ENCODE measurements at places on chromosomes 11 and 22.
A peak's percentile ranks its signal among the peaks of the same experiment; 100 is the strongest.

GRCh38 chr11:126824035-126824607, 176.4 kb downstream of the KIRREL3 start:
- no peaks in the 10 kb centered on the region for H3K27me3 ChIP-seq
- no peak for DNase-seq
- H3K27ac ChIP-seq = no peak overlapping the region
- H3K36me3 ChIP-seq = no peaks in the 10 kb centered on the region
- no peaks in the 10 kb centered on the region for H3K4me1 ChIP-seq

DNA sequence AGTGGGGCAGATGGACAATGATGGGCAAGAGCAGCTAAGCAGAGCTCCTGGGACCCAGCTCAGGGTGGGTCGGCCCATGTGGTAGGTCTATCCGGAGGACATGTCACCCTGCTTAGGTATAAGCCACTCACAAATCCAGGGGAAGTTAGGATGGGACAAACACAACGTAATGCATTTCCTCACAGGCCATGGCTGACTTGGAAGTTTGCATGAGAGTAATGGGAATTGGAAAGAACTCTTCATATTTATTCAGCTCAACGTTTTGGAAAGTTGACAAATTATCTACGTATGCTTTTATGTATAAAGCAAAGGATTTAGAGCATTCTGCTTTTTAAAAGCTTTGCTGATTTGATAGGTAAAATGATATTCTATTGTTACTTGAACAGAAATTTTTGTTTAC, 74.9 kb downstream of the SMCO4 start:
- H3K4me1 ChIP-seq = no peaks in the 10 kb centered on the region
- no peak overlapping the region for H3K27ac ChIP-seq
- H3K27me3 ChIP-seq = no peaks in the 10 kb centered on the region
- H3K36me3 ChIP-seq = no peaks in the 10 kb centered on the region
- no peak for DNase-seq

GRCh38 chr11:92125321-92125720, 99.3 kb upstream of the FAT3 start:
- H3K27ac ChIP-seq = no peak overlapping the region
- H3K4me1 ChIP-seq = no peaks in the 10 kb centered on the region
- no peaks in the 10 kb centered on the region for H3K36me3 ChIP-seq

- no peaks in the 10 kb centered on the region for H3K27me3 ChIP-seq
- no peak for DNase-seq
- no peak overlapping the region for H3K27ac ChIP-seq
- H3K4me3 ChIP-seq = no peak overlapping the region
- H3K36me3 ChIP-seq = no peaks in the 10 kb centered on the region
Observed at GRCh38 chr11:26676641-26677040, 45.2 kb downstream of the SLC5A12 start.

GRCh38 chr22:42881982-42882656, 25.0 kb upstream of the ARFGAP3 start:
- no peak overlapping the region for H3K4me3 ChIP-seq
- no peaks in the 10 kb centered on the region for H3K4me1 ChIP-seq
- H3K36me3 ChIP-seq = peaks cover 98% of the 10 kb centered on the region
- H3K27me3 ChIP-seq = no peaks in the 10 kb centered on the region

DNA sequence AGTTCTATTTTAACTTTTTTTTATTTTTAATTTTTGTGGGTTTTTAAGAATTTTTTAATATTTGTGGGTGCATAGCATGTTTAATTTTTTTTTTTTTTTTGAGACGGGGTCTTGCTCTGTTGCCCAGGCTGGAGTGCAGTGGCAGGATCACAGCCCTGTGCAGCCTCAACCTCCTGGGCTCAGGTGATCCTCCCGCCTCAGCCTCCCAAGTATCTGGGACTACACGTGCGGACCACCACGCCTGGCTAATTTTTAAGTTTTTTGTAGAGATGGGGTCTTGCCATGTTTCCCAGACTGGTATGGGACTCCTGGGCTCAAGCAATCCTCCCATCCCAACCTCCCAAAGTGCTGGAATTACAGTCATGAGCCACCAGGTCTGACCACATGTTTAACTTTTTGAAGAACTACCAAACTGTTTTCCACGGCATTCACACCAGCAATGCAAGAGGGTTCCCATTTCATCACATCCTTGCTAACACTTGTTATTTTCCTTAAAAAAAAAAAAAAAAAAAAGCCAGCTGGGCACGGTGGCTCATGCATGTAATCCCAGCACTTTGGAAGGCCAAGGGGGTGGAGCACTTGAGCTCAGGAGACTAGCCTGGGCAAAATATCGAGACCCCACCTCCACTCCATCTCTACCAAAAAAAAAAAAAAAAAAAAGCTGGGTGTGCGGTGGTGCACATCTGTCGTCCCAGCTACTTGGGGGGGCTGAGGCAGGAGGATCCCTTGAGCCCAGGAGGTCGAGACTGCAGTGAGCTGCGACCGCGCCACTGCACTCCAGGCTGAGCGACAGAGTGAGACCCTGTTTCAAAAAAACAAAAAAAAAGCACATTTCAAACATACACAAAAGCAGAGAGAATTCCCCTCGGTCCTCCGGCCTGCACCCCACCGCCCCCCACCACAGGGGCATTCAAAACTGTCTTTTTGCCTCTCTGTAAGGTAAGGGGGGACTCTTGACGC, 16.7 kb upstream of the TXNRD2 start:
- no peak for DNase-seq
- H3K27ac ChIP-seq = no peak overlapping the region
- H3K27me3 ChIP-seq = no peaks in the 10 kb centered on the region
- peaks cover 6% of the 10 kb centered on the region for H3K4me1 ChIP-seq

GRCh38 chr11:112718483-112718882, 242.7 kb upstream of the NCAM1 start:
- no peaks in the 10 kb centered on the region for H3K36me3 ChIP-seq
- H3K27ac ChIP-seq = no peak overlapping the region
- no peak overlapping the region for H3K4me3 ChIP-seq
- no peak for DNase-seq
- H3K27me3 ChIP-seq = no peaks in the 10 kb centered on the region
- no peaks in the 10 kb centered on the region for H3K4me1 ChIP-seq

DNA sequence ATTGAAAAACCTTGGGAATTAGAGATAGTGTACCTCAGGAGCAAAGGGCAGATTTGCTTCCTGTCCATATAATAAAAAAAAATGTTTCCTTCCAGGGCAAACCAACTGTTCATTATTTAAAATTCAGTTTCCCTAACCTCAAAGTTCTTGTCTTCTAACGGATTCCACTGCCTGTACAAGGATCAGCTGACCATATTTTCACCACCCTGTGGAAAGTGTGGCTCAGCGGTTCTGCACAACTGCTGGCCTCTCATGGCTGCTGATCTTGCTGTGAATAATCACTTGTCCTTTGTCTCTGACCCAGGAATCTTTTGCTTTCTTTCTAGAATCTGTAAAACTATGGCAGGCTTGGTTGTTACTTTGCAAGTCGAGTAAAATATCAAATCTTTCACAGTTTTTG, 1732.5 kb upstream of the RAG2 start:
- H3K4me1 ChIP-seq = no peaks in the 10 kb centered on the region
- no peak overlapping the region for H3K4me3 ChIP-seq
- H3K36me3 ChIP-seq = no peaks in the 10 kb centered on the region
- H3K27ac ChIP-seq = no peak overlapping the region
- no peak for DNase-seq

DNA sequence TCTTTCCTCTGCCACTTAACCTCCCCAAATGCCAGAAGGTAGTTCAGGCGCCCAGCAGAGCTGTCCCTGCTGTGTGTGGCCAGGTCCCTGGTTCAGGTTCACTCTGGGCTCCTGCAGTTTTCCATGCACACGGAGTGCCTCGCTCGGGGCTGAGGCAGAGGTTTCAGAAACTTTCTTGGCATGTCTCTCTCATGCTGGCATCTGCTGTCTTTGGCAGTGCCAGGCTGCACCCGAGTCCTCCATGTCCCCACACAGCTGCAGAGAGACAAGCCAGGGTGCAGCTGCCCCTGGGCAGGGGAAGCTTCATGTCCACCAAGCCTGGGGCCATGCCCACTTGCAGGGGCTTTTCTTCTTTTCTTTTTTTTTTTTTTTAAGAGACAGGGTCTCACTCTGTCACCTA, 7.0 kb upstream of the NEFH start:
- H3K36me3 ChIP-seq = no peaks in the 10 kb centered on the region
- no peak overlapping the region for H3K4me3 ChIP-seq
- H3K4me1 ChIP-seq = no peaks in the 10 kb centered on the region
- no peaks in the 10 kb centered on the region for H3K27me3 ChIP-seq
- H3K27ac ChIP-seq = no peak overlapping the region

DNA sequence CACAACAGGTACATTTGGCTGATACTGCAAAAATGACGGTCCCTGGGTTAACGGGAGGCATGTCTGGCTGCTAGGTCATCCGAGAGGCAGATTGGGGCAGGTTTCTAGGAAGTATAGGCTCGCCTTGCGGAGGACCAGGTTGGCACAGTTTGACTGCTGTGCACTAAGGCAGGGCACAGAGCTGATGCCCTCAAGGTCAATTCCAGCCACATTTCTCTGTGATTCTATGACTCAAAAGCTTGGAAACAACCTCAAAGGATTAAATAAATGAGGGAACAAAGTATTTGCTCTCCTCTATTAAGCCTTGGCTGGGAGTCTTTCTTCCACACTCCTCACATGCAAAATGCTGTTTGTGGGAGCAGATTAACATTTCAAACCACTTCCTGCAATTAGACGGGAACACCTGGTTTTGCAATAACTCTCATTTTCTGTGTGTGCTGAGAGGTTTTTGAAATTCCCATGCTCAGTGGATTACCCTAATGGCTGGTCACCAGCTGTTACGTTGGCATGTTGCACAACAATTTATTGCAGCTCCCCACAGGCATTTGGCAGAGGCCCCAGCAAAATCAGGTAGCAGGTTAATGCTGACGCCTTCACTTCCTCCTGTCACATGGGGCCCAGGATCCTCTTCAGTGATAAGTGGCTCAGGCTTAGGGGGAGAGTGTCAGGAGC, 61.0 kb upstream of the PLET1 start:
- DNase-seq = peak; percentile 6
- peaks cover 12% of the 10 kb centered on the region for H3K4me1 ChIP-seq
- H3K27ac ChIP-seq = peak overlapping the region; percentile 48
- H3K4me3 ChIP-seq = no peak overlapping the region

GRCh38 chr11:66922551-66922950, 35.6 kb downstream of the PC start:
- H3K36me3 ChIP-seq = no peaks in the 10 kb centered on the region
- H3K4me1 ChIP-seq = no peaks in the 10 kb centered on the region
- H3K4me3 ChIP-seq = no peak overlapping the region
- H3K27me3 ChIP-seq = no peaks in the 10 kb centered on the region
- H3K27ac ChIP-seq = no peak overlapping the region

GRCh38 chr11:61103851-61104423, 1.6 kb downstream of the CD5 start:
- H3K4me1 ChIP-seq = peaks cover 39% of the 10 kb centered on the region
- peaks cover 50% of the 10 kb centered on the region for H3K36me3 ChIP-seq
- DNase-seq = no peak
- peak overlapping the region; percentile 100 for H3K4me3 ChIP-seq
- peak overlapping the region; percentile 98 for H3K27ac ChIP-seq

GRCh38 chr22:40385036-40385782, 14.8 kb downstream of the SGSM3 start:
- peaks cover 10% of the 10 kb centered on the region for H3K4me1 ChIP-seq
- H3K27ac ChIP-seq = peak overlapping the region; percentile 78
- no peaks in the 10 kb centered on the region for H3K36me3 ChIP-seq
- DNase-seq = no peak
- no peaks in the 10 kb centered on the region for H3K27me3 ChIP-seq

DNA sequence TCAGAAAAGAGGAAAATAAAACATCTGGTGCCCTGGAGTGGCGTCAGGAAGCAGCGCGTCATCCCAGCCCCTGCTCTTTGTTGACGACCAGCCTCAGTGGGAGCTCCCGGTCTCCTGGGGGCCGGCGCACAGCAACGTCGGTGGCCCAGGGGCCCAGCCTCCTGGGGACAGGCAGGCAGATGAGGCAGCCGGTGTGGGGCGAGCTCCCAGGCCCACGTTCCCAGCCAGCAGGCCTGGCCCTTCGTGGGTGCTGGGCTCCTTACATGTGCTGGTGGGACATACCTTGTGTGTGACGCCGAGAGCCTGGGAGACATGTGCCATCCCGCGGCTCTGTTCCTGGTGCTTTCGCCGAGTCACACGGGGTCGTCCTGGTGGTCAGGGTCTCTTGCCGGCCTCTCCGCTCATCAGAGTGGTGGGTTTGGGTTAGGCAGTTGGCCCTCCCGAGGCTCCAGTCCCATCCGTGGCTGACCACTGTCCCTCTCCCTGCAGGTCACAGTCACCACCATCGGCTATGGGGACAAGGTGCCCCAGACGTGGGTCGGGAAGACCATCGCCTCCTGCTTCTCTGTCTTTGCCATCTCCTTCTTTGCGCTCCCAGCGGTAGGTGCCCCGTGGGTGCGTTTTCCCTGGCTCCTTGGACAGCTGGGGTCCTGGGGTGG, 116.7 kb downstream of the KCNQ1OT1 start:
- no peak for DNase-seq
- peaks cover 63% of the 10 kb centered on the region for H3K36me3 ChIP-seq
- no peak overlapping the region for H3K27ac ChIP-seq
- no peak overlapping the region for H3K4me3 ChIP-seq

GRCh38 chr22:36470994-36471331, 10.5 kb downstream of the TXN2 start:
- H3K27ac ChIP-seq = no peak overlapping the region
- no peak for DNase-seq
- H3K4me1 ChIP-seq = peaks cover 18% of the 10 kb centered on the region
- no peak overlapping the region for H3K4me3 ChIP-seq
- H3K36me3 ChIP-seq = no peaks in the 10 kb centered on the region

DNA sequence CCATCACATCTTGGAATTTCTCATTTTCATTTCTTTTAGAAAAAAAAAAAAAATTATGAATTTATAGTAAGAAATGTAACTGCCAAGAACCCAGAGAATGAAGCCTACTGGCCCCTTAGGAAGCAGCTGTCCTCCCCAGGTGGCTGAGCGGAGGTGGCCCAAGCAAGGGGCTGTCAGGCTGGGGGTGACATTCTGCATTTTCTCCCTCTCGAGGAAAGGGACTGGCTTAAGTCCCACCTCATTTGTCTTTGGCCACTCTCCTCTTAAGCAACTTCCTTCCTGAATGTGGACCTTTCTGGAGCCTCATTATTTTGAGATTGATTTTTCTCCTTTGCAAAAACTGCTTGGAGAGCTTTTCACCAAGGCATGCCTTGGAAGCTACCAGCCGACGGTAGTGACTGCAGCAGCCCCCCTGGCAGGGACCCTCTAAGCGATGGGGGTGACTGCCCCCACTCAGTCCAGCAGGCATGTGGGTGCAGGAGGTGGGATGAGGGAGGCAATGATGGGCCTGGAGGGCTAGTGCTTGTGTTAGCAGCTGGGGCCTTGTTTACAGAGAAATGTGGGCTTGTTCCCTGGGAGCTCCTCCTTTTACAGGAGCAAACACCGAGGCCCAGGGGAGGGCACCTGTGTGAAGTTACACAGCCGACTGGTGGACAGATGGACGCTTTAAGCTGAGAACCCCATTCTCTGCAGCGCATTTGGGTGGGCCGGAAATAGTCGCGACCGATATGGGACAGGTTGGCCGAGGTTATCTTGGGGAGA, 111.7 kb downstream of the MORC2 start:
- H3K27me3 ChIP-seq = no peaks in the 10 kb centered on the region
- no peak overlapping the region for H3K4me3 ChIP-seq
- no peaks in the 10 kb centered on the region for H3K36me3 ChIP-seq
- H3K27ac ChIP-seq = no peak overlapping the region
- no peak for DNase-seq
- H3K4me1 ChIP-seq = no peaks in the 10 kb centered on the region
